ENCODE measurements at places on chromosomes 4 and X. TPM values are rescaled to one million over a fixed set of nuclear protein-coding genes. Genes with fewer than 3 reads are reported as not detected.

- no peak for DNase-seq
These were observed 45.0 kb downstream of the STK32B start for GRCh38 chr4:5096261-5096660.

- no peak for DNase-seq
These were observed 660 bp upstream of the ARHGEF9 start for GRCh38 chrX:63785708-63786040.

Gene FAM133A
- 20.3 TPM for total RNA-seq

Gene IL21
- not detected for total RNA-seq

Gene EOLA2
- total RNA-seq: 42.5 TPM

Data from A172 (cell line).